ENCODE measurements at places on chromosomes 6 and 20. TPM values are rescaled to one million over a fixed set of nuclear protein-coding genes. Genes with fewer than 3 reads are reported as not detected.

Gene TP53RK
- total RNA-seq, result 19.9 TPM

DNA sequence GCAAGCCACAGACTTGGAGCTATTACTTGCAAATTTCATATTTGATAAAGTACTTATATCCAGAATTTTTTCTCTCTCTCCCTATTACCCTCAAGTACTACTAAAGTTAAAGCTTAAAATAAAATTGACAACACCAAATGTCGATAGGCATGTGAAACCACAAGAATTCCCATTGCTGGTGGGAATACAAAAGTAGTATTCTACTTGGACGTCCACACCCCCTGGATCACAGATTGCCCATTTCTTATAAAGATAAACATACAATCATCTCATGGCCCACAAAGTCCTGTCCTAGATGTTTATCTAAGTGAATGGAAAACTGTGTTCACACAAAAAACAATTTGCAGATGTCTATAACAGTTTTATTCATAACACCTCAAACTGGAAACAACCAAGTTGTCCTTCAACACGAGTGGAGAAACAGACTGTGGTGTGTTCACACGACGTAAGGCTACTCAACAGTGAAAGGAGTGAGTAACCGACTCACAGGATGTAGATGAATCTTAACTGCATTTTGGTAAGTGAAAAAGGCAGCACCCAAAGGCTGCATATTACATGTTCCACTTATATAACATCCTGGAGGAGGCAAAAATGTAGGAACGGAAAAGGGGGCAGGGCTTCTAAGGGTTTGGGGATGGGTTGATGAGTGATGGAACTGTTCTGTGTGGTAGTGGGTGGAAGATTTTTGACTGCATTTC lies 297.4 kb downstream of the THBS2 start:
- DNase-seq, result no peak

GRCh38 chr6:170443151-170443662 lies 109.9 kb downstream of the PSMB1 start:
- DNase-seq, result no peak

GRCh38 chr6:113968472-113968871 lies 2.5 kb downstream of the HDAC2 start:
- DNase-seq, result no peak

- no peak for DNase-seq
These were observed 59.6 kb downstream of the NCOA7 start for GRCh38 chr6:125850361-125850760.

DNA sequence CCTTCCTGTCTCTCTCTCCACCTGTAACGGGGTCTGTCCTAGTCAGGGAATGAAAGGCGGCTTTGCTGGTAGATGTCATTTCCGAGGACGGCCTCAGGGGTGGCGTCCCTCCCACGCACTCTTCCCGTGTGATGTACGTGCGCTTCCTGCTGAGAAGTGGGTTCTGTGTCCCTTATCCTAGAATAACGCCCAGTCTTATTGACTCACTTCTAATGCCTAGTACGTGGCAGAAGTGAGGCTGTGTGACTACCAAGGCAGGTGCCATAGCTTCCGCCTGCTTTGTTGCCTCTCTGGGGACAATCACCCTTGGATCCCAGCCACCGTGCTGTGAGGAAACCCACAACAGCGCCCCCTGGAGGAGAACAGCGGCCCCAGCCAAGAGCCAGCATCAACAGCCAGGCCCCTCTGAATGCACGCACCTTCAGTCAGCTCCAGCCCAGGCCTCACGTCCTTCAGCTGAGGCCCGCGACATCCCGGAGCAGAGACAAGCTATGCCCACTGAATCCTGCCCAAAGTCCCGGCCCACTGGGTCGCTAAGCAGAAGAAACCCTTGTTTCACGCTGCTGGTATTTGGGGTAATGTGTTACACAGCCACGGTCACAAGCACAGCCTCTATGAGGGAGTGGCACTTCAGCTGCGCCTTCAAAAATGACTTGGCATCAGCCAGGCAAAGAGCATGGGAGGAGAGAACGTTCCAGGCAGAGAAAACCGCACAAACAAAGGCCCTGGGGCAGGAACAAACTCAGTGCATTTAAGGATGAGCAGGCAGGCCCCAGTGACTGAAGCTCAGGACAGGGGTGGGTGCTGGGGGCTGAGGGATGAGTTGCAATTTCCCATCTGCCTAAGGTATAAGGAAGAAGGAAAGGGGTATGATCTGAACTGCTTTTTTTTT lies 224.2 kb downstream of the NFATC2 start:
- no peak for DNase-seq

DNA sequence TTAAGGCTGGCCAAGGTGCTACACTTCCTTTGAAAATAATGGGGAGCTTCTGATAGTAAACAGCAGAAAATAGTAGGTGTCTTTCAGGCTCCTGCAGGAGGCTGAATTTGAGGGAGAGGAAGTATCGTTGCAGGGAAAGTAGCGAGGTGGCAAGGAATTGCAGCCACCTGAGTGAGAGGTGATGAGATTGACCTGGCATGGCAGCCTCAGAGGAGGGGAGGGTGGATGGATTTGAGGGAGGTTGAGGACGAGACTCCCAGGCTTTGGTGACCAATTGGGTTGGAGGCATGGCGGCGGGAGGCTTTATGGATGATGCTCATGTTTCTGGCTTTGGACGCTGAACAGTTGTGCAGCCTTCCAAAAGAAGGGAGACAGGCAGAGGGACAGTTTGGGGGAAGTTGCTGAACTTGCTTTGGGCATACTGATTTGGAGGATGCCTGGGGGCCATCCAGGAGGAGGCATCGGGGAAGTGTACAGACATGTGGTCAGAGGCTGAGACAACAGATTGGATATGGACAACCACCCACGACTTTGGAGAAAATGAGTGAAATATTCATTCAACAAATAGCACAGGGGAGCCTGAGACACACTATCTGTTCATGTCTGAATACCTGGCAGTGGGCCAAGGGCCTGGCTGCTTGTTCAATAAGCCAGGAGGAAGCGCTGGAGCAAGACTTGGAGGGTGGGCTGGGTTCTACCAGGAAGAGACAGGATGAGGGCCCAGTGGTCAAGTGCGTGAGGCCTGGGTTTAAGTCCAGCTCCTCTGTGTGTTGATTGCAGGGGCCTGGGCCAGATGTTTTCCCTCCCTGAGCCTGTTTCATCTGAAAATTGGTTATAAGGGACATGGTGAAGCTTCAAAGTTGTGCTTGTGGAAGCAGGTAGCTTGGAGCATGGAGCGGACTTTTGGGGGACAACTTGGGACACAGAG lies 113.2 kb downstream of the CEBPB start:
- peak; percentile 98 for DNase-seq
